ENCODE measurements at places on chromosomes 16 and 17.
A peak's percentile ranks its signal among the peaks of the same experiment; 100 is the strongest.

DNA sequence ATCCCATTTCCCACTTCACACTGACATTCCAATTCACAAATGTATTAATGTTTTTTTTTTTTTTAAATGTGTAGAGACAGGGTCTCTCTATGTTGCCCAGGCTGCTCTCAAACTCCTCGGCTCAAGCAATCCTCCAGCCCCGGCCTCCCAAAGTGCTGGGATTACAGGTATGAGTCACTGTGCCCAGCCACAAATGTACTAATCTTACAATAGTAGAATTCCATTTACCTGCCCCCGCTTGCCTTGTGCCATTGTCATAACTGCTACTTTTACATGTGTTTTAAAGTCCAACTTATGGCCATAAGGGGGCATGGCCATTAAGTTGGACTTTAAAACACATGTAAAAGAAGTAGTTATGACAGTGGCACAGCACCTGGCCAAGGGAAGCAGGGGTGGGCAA lies 4.6 kb downstream of the MMP28 start:
- DNase-seq = no peak

- DNase-seq = peak; percentile 79
Measured at GRCh38 chr17:81328978-81329926, 34.1 kb upstream of the SLC38A10 start.

DNA sequence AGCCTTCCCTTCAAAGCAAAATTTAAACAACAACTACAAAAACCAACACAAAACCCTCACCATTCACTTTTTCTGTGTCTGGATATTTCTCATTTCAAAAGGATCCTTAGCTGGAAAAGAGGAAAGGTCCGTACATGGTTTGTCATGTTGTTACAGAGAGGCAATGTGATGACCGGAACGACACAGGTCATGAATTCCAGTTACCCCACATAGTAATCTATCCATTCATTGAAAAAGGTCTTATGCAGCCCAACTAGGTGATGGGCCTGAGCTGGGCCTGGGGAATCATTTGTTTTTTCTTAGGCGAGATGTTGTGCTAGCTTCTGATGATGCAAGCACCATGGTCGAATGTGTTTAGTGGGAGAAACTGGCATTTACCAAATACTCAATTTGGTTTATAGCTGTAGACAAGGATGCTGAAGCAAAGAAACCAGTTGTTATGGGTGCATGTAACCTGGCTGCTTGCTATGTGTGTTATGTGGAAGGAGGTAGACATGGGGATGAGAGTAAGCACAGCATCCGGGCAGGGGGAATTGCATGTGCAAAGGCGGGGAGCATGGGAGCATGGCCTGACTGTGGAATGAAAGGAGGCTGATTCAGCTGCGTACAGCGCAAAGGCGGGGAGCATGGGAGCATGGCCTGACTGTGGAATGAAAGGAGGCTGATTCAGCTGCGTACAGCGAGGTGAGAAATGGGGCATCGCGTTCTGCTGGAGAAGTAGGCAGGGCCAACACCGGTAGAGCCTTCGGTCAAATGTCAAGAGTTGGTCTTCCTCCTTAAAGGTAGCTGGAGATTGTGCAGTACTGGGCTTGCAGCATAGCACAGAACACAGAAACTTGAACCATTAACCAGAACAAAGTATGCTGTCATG lies 269.7 kb upstream of the MAF start:
- DNase-seq = no peak

- peak; percentile 37 for DNase-seq
Measured at GRCh38 chr16:1723450-1724147, 17.6 kb downstream of the MAPK8IP3 start.

DNA sequence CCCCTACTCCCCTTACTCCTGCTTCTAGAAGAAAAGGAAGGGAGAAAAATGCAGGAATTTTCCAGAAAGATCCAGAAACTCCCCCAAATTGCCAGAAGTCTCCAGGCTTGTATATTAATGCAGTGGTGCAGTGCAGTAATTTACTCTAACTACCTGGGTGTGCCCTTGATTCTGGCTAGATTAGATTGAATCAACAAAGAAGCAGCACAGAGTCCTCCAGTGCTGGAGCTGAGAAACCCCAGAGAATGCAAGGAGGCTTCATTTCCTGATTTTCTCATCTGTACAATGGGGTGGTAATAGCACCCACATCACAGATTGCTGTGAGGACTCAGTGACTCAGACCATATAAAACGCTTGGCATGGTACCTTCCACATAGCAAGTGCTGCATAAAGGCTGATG lies 247.3 kb upstream of the RPL38 start:
- no peak for DNase-seq

DNA sequence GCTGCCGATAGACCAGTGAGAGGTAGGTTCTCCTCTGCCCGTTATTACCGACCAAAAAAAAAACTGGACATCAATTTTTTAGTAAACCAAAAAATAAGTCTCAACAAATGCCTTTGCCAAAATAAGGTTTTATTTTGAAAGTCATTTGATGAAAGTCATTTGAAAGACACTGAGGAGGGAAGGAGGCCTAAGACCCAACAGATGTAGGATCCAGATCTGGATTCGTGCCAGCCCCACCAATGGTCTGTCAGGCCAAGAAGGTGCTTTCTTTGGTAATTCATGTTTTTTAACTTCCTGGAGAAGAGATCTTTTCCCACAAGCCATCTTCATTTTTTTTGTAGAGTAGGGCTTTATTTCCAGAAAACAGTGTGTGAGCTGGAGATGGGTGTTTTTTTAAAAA lies 18.1 kb downstream of the NTAN1 start:
- DNase-seq = no peak

DNA sequence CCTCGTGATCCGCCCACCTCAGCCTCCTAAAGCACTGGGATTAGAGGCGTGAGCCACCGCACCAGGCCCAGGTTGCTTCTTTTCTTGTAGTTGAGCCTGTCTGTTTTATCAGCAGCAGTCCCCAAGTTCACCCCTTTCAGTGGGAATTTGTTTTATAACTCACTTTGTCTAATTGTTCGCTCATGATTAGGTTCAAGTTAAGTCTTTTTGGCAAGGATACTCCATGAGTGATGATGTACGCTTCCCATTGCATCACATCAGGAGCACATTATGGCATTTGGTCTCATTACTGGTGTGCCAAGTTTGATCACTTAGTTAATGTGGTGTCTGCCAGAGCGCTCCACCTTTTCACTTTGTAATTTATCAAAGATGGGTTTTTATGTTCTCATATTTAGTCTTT lies 14.4 kb upstream of the GJD3 start:
- no peak for DNase-seq

DNA sequence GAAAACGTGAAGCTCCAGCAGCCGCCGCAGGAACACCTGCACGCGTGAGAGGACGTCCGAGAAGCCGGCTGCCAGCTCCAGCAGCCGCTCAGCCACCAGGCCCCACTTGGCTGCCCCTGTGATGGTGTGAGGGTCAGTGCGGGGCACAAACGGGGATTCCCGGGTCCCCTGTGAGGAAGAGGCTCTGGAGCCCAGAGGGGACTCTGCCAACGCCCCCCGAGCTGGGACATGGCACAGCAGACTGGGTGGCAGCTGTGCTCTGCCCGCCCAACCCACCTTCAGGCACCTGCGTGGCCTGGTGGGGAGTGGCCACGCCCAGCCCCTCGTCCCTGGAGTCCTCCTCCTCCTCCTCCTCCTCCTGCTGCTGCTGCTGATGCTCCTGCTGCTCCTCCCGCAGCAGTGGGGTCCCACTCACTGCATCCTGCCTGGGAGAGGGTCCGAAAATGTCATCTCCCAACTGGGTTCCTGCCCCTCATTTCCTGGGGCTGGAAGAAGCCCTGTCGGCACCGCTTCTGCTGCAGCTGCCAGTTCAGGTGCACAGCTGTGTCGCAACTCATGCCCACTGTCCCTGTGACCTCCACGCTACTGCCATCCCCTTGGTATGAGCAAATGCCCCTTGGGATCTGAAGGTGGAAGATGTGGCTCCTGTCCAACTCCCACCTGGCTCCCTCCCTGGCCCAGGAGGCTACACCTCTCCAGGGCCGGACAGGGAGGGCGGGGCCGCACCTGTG lies 27.5 kb downstream of the CTU2 start:
- DNase-seq = no peak

DNA sequence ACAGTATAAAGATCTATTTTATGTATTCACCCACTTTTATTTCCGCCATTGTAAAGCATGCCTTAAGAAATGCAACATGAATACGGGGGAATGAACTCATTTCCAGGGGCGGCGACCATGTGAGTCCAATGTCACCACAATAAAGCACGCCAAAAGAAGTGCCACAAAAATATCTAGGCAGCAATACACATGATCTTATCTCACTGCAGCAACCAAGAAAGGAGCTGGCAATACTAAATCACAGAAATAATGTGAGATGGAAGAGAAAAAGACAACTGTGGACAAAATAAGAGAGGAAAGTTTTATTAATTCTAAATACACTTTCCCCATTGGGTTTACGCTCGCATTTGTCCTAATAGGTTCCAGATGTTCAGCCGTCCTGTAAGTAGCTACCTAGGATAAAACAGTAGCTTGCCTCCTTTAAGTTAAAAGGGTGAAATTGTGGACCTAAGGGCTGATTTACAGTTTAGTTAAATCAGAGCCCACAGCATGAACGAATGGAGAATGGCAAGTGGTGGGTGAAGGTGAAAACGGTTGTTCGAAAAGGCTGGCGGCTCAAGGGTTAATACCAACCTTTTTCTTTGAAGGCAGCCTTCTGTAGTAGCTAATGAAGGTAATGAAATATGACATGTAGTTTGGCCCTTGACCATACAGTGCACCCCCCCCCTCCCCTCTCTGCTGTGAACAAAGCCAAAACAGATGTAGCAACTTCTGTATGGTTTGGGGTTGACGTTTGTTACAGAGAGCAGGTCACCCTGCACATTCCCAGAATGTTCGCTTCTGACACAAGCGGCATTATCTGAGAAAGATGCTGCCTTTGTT lies 504.2 kb upstream of the PSMD7 start:
- DNase-seq = no peak

GRCh38 chr16:10180771-10181163 lies 1.5 kb downstream of the GRIN2A start:
- peak; percentile 57 for DNase-seq

DNA sequence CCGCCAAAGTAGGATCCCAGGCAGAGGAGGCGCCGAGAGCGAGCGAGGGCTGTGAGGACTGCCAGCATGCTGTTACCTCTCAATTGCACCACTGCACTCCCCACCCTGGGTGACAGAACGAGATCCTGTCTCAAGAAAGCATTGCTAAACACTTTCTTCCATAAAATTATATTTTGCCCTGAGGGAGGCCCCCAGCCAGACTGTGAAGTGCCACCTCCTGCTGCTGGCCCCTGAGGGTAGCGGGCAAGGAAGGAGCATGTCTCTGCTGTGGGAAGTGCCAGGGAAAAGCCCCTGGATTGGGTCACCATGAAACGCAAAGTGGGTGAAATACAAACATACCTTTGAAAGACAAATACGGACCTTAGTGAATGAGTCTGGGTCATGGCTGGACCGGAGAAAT lies 78.0 kb upstream of the AMZ2 start:
- DNase-seq = no peak

- no peak for DNase-seq
Measured at GRCh38 chr17:6654841-6655731, 3.5 kb downstream of the C17orf100 start.

- no peak for DNase-seq
Measured at GRCh38 chr16:21589551-21589950, 9.8 kb upstream of the METTL9 start.

DNA sequence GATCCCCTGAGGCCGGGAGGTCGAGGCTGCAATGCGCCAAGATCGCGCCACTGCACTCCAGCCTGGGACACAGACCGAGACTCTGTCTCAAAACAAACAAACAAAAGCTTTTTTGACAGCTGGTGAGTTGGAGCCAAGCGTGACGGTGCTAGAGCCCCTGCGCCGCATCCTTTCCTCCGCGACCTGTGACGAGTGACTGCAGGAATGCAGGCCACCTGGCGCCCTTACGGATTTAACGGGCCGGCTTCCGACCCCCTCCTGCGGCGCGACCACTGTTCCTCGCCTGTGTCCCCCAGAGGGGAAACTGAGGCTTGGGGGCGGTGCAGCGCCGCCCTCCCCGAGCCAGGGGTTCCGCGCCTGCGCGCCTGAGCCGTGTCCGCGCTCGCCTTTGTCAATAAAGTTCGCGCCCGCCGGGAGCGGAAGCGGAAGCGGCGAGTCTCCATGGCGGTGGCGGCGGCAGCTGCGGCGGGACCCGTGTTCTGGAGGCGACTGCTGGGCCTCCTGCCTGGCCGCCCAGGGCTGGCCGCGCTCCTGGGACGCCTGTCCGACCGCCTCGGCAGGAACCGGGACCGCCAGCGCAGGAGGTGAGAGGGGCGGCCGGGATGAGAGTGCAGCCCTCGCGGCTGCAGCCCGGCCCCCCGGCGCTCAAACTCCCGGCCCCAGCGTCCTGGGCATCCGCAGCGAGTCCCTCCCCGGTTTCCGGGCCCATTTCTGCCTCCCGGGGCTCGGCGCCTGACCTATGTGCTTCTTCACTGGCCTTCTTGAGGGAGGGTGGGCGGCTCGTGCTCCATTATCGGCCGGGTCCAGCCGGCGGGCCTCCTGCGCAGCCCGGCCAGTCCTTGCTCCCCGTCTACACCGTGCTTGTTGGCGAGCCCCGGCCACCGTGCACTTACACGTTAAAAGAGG lies at the start of gene PGS1:
Gene PGS1, plus strand, starts transcription at position 425 of the 906 bp plus-strand sequence. Its CDS starts 17 bp downstream, at position 442.
- DNase-seq = no peak

- DNase-seq = peak; percentile 88
Measured at GRCh38 chr16:72455743-72456659, 284.0 kb upstream of the PMFBP1 start.

- DNase-seq = peak; percentile 94
Measured at GRCh38 chr16:3458852-3459361, 15.4 kb downstream of the NAA60 start.

DNA sequence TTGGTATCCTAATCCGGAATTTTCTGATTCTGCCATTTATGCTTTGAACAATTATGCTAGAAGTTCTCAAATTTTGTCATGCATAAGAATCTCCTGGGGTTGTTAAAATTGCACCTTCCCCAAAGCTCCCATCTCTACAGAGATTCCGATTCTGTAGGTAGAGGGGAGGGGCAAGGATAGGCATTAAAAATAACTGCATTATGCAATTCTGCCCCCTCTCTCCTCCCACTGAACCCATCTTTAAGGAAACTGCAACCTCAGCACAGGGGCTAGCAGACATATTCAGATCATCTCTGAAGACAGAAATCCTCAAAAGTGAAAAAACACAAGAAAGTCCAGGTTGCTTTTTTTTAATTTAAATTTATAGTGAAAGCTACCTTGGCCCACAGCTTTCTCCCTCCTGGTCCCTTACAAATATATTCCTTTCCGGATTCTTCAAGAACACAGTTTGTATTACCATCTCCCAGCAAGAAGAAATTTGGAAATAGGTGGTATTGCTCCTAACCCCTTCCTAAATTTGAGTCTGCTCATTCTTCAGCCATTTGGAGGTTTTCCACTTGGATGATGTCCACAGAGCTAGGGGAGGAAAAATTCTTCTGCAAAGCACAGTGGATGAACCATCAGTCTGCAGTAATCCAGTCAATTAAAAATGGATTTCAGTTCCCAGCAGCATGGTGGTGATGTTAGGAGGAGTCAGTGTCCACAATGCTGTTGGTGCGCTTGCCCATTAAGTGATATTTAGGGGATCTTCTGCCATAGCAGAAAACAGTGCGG lies 67.7 kb downstream of the RBFOX1 start:
- DNase-seq = no peak

- no peak for DNase-seq
Measured at GRCh38 chr17:81060416-81060815, 25.5 kb downstream of the BAIAP2 start.

Data from HepG2 (cell line).